Stimulated activated CD8-positive, alpha-beta memory T cell treated with anti-CD3 and anti-CD28 coated beads, Interleukin-2, amount 100 ng/mL, for 1 hour (primary cell): ENCODE measurements at places on chromosomes 6 and 20.

- DNase-seq: no peak
These were observed 2.8 kb downstream of the CITED2 start for GRCh38 chr6:139371421-139372203.

GRCh38 chr6:126440923-126441322, 101.0 kb downstream of the CENPW start:
- DNase-seq: no peak

DNA sequence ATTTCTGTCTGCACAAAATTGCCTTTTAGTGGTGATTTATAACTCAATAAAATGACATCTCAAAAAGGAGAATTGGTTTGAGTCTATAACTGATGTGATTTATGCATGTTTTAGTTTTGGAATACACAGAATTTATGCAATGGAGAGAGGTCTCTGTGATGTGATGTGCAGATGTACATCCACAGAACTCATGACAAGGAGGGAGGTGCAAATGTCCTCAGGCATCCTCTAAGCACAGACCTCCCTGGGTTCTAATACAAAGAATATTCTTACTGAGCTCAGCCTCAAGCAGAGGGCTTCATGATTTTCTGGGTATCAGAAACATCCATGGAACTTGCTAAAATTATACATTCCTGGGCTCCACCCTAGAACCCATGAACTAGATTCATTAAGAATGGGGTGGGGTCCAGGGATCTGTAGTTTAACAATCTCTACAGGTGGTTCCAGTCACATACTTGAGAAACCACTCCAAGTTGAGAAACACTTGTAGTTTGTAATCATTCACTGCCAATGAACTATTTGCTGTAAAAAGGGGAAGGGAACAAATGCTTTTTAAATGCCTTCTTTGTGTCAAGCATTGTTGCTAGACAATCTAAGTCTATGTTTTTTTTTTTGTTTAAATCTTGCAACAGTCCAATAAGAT, 60.2 kb upstream of the NEDD9 start:
- DNase-seq: no peak

DNA sequence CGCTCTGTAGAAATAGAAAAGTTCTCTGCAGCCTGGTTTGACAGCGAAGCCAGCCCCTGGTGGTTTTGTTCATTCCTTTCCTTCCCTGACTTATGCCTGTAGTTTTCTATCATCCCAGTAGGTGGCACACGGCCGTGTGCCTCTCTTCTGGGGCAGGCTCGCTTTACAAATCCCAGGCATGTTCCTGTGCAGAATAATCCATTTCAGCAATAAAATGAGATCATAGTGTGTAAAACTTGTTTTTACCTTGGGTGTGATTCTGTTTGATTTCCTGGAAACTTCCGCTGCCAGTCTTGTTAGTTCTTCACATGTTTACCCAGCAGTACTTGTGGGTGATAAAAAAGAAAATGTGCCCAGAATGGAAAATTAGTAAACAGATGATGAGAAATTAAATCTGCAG, 7.4 kb upstream of the INSM1 start:
- DNase-seq: no peak

DNA sequence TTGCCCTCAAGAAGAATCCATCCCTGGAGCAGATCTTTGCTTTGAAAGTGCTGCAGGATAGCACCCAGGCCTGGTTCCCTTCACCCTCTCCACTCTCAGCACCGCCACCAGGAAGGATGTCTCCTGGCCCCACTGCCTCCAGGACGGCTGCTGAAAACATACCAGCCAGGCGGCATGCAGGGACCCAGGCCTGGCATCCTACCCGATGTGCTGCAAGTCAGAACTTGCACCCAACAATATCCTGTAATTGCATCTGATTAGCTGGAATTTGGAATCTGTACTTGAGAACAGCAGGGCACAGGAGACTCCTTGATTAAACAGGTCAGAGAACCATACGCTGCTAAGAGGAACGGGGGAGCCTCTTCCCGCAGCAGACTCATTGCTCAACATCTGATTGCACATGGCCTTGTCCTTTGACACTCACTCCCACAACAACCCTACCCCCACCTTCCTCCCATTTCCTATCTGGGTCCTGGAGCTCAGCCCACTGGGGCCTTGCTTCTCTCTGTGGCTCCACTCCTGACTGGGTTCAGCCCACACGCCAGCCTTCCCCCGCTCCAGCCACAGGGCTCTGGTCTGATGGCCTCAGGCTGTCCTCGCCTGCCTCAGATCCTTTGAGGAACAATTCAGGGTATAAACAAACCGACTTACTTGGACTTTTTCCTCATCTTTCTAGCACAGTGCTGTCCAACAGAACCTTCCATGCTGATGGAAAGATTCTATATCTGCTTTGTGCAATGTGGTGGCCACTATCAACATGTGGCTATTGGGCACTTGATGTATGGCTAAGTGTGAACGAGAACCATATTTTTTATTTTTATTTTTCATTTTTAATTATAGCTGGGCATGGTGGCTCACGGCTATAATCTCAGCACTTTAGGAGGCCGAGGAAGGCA, 78.0 kb downstream of the FGD2 start:
- no peak for DNase-seq

DNA sequence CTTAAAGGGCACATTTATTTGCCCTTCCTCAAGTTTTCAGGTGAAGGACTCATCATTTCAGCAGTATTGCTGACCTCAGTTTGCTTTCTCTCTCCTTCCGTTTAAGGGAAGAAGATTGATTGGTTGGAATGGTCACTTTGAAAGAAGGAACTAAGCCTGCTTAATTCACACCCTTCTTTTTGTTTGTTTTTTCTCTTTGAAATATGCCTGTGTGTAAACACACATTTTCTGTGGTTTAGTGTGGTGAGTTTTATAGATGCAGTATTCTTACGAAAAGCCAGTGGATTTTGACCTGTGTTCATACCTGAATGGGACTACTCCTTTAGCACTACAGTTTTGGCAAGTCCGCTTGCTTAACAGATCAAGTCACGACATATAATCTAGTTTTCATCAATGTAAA, 548.8 kb upstream of the EPHA7 start:
- DNase-seq: no peak

- DNase-seq: no peak
These were observed 25.5 kb upstream of the ITCH start for GRCh38 chr20:34337544-34337943.

- DNase-seq: no peak
These were observed 118.2 kb downstream of the ADAT2 start for GRCh38 chr6:143332153-143332845.

DNA sequence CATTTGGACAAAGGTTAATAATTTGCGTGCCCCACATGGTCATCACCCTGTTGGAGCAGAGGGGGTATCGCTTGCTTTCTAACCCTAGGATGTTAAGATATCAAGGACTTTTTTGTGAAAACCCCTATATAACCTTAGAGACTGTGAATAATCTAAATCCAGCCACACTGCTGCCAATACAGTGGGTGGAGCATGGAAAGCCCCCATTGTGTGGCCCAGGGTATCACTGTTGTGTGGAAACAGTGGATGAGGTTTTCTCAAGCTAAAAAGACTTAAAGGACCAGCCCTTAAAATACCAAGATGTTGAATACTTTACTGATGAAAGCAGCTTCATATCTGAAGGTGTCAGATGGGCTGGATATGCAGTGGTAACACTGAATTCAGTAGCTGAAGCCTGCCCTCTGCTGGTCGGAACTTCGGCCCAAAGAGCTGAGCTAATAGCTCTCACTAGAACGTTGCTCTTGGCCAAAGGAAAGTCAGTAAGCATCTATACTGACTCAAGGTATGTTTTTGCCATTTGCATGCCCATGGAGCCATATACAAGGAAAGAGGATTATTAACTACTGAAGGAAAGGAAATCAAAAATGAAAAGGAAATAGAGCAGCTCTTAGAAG, 695.2 kb downstream of the PHF3 start:
- DNase-seq: no peak

DNA sequence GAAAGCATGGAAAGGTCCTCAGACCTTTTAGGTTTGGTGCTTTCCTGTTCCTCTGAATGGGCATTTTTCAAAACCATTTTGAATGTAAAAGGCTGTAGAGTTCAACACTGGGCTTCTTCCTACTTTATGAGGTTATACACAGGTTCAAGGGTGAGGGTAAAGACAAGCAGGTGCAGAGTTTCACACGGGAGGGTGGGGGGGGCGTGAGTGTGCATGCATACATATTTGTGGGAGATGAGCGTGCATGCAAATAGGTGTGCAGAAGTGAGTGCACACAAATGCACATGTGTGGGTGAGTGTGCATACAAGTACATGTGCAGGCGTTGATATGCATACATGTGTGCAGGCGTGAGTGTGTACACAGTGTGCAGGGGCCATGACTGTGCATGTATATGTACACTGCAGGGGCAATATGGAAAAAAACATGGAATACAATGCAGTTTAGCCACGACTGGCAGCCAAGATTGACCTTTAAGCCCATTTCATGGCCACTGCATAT, 183.1 kb downstream of the GMPR start:
- no peak for DNase-seq

GRCh38 chr6:693723-694009, 727 bp upstream of the EXOC2 start:
- DNase-seq: no peak

- no peak for DNase-seq
These were observed 92.4 kb downstream of the COL9A1 start for GRCh38 chr6:70210462-70210861.

DNA sequence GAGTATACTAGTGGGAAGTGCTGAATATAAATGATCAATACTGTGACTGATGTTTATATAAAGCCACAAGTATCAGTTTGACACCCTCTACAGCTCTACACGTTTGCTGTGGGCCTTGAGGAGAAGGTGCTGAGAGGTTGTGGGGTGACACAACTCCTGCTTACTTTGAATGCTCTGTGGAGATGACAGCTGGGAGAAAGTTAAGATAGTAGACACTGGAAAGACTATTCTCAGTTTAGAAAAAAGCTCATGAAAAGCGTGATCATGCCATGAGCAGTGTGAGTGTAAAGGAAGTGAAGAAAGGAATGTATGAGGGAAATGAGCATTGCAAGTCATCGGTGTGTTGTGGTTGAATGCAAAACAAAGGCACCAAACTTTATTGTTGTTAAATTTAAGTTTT, 215.8 kb downstream of the UTRN start:
- no peak for DNase-seq
